Right renal pelvis (tissue), 4 donors: ENCODE measurements at places on chromosomes 3 and 15. TPM values are rescaled to one million over a fixed set of nuclear protein-coding genes. Genes with fewer than 3 reads are reported as not detected.

Gene FAN1
- polyA plus RNA-seq: 26.6 TPM

GRCh38 chr3:107264888-107265287 lies 112.4 kb upstream of the CCDC54 start:
- DNase-seq: no peak

- no peak for DNase-seq
Measured at GRCh38 chr15:45113380-45113990, 487 bp downstream of the DUOX2 start.

GRCh38 chr3:107345822-107346405 lies 31.3 kb upstream of the CCDC54 start:
- DNase-seq: no peak

DNA sequence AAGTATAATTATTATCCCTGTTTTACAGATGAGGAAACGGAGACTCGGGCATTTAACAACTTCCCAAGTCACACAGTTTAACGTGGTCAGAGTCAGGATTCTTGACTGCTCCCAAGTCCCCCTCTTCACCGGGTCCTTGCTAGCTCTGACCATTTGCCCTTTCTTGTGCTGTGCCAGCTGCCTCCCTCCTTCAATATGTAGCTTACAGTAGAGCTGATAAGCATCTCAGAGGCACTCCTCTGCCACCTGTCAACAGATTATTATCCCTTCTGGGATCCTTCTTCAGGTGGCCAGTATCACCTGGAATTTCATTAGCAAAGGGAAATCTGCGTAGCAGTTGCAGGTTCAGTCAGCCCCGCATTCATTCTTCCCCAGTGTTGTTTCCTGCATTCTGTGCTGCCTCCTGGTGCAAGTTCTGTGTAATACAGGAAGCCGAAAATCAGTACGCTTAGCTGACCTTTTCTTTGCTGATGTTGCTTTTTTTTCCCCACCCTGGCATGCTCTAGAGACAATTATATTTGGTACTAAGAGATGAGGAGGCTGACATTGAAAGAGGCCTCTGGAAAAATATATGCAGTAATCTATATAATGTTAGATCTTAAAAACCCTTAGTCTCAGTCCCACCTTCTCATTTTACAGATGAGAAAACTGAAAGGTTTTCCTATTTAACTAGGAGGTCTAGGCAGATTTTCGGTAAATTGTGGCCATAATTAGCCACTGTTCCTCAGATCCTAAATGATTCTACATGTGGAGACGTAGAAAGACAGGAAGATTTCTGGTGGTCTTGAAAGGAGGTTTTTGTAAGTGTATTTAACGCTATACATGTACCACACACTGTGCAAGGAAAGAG lies 24.8 kb downstream of the TMOD2 start:
- peak; percentile 42 for DNase-seq

- DNase-seq: no peak
Measured at GRCh38 chr15:85886309-85886811, 91.6 kb upstream of the KLHL25 start.

Gene DAZL
- polyA plus RNA-seq: 0.07 TPM

- DNase-seq: no peak
Measured at GRCh38 chr3:18892047-18892446, 256.3 kb upstream of the KCNH8 start.

DNA sequence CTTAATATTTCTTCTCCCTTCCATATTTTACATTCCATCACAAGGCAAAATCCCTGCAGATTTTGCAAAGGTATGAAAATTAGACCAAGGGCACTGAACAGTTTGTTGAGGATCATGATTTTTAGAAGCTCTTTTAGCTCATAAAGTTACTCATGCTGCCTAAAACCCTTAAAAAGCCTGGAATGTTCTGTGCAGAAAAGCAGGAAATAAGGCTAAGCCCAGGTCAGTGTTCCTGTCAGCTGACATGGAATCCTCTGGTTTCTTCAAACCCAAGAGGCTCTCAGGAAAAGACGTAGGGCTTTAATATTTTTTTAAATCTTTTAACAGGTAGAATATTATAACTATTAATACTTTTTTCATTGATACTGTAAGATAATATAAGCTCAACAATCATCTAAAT lies 8.2 kb downstream of the CBLB start:
- DNase-seq: no peak

Gene ARID3B
- polyA plus RNA-seq: 14.2 TPM

GRCh38 chr15:77632534-77633133 lies at the start of gene LINGO1:
Gene LINGO1, minus strand, starts transcription at chr15:77632912. Its CDS starts 597 bp downstream, at chr15:77632315.
- DNase-seq: no peak

DNA sequence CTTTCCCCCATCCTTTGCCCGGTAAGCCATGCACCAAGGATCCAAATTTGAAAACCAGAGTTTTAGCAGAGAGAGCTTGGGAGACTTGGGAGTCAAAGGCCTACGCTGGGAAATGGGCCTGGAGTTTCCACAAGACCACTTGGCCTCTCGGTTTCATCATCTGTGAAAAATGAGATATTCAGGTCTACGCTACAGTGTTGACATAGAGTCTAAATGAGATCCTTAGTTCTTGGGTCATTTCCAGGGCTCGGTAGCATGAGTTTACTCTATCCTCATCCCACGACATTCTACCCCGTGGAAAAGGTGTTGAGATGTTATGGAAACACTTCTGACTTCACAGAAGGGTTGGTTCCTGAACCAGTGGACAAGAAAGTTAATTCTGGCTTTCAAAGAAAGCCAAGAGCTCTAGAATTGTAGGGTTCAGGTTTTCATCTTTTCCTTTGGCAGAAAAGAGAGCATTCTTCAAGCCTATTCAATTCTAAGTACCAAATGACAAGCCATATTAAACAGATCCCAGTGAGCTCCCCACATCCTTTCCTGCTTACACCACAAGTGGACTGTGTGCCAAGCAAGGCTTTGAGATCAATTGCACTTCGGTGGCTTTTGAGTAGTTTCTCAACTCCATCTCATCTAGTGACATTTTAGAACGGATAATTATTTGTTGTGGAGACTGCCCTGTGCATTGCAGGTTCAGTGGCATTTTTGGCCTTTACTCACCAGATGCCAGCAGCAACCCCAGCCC lies 219.7 kb downstream of the SLCO3A1 start:
- DNase-seq: no peak

DNA sequence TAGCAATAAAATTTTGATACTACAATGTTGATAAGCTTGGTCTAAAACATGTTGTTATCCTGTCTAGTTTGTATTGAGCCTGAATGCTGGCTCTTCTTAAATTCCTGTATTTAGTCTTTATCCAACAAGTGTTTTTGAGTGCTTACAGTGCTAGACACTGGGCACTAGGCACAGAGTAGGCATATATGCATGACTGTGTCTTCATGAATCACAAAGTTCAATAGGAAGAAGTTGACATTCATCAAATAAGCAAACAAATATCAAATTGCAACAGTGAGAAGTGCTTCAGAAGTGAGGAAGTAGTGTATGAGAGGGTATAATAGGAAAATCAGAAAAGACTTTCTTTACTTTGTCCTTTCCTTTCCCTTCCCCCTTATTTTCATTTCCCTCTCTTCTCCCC lies 6.8 kb downstream of the CD96 start:
- no peak for DNase-seq

Gene LRRIQ4
- polyA plus RNA-seq: not detected

Gene ISLR
- 72.9 TPM for polyA plus RNA-seq

DNA sequence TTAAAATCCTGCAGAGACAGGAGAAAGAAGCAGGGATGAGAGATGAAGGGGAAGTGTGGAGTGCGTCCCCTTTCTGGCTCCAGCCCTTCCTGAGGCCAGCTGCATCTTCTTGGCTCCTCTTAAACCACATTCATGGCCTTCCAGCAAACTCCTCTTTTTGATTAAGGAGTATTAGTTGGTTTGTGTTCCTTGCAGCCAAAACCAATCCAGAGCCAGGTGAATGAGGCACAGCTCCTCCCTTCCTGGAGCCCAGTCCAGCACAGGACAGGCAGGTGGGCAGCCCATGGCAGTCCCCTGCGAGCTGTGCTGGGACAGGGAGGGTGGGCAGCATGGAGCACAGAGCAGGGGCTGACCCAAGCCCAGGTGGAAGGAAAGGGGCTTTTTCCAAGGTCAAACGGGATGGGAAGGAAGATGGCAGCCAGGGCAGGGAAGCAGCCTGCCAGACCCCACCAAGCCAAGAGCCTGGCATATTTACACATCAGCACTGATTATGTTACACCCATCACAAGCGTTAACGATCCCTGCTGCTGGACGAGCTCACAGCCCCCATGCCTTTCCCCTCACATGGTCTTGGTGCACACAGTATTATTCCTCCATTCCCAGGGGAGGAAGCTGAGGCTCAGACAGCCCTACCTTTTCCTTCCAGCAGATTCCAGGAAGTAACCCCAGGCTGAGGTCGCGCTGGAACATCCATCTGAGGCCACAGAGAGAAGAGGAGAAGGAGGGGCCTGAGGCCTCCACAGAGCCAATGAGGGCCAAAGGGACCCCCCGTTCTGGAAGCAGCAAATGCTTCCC lies 175.6 kb downstream of the SMAD6 start:
- DNase-seq: no peak

- DNase-seq: no peak
Measured at GRCh38 chr3:13894096-13894806, 14.4 kb upstream of the WNT7A start.

- DNase-seq: no peak
Measured at GRCh38 chr15:42084465-42085235, 9.7 kb downstream of the PLA2G4D start.

DNA sequence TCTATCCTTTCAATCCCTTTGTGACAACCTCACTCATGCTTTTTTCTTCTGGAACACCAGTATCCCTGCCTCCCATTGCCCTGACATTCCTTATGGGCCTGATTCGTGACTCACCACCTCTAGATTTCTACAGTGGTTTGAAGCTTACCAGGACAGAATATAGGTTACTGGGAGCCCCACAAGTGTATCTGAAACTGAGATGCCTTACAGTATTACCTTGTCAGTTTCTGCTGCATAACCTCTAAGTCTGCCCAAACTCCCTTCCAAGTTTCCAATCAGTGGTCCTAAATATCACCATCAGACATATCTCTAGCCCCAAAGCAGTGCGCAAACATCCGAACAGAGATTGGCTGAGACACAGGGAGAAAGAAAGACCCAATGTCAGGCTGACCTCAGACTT lies 5.6 kb downstream of the CPB1 start:
- DNase-seq: no peak

GRCh38 chr3:106728315-106729098 lies 648.7 kb upstream of the CCDC54 start:
- DNase-seq: no peak

GRCh38 chr3:29668233-29668632 lies 387.4 kb downstream of the RBMS3 start:
- DNase-seq: no peak

DNA sequence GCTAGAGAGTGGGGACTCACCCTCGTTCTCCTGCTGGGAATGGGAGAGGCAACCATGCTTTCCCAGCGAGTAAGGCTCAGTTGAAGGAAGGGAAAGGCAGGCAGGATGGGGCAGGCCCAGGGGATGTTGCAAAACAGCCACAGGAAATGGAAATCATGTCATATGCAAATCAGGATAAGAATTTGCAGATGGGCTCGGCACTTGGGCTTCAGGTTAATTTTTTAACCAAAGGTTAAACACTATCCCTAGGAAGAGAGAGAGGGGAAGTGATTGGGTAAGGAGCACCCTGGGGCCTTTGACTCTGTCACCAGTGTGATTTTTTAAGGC lies 14.6 kb upstream of the PLA2G4E start:
- no peak for DNase-seq

DNA sequence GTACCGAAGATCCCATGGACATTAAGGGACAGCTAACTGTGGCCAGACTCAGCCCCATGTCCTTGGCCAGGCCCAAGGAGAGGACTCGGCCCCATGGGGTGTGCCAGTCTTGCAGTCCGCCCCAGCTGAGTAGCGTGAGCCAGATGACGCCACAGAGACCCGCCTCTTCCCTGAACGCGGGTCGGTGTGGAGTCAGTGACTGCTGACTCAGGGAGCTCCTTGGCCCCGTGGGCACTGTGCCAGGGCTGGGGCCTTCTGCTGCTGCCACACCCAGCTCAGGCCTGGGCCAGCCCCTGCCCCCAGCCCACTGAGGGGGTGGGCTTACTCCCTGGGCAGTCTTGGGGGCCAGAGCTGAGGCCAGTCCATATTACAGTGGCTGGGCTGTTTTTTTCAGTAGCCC lies 52.8 kb downstream of the PLXNA1 start:
- DNase-seq: peak; percentile 28

Gene DVL3
- 70.0 TPM for polyA plus RNA-seq

DNA sequence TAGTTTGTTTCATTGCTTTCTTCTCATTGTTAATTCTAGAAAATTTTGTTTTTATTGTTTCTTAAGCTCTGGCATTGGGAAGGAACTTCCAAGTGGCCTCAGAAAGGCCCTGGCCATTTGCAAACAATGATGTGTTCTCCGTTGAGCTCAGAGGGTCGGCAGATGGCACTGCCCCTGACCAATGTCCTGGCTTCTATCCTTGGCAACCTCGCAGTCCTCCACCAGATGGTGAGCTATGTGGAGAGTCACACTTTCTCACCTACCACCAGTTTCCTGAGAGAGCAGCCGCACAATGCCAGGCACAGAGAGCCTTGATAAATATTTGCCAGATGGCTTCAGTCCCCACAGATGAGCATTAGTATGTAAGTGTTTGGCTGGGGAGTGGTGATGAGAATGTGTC lies 343.7 kb downstream of the EPHB1 start:
- no peak for DNase-seq

- no peak for DNase-seq
Measured at GRCh38 chr3:61177450-61177849, 73.8 kb downstream of the FHIT start.

GRCh38 chr3:56787784-56788256 lies 13.9 kb downstream of the ARHGEF3 start:
- no peak for DNase-seq

DNA sequence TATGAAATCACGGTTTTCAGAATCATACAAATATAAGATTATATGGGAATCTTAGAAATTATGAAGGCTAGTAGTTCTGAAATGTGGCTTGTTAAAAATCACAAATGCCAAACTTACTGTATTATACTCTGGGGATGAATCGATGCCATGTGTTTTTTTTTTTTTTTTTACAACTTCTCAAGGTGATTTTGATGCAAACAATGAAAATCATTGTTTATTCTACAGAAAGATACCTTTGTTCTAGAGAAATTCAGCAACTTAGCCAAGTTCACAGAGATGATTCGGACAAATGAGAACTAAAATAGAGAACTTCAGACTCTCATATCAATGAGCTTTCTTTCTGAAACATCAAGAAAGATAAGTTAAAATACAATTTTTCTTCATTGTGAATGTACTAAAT lies 92.0 kb downstream of the ZPLD1 start:
- DNase-seq: no peak

Gene NEK11
- 19.3 TPM for polyA plus RNA-seq

Gene VIPR1
- 2.1 TPM for polyA plus RNA-seq

Gene HRG
- polyA plus RNA-seq: 2.0 TPM
